ENCODE measurements at places on chromosomes 5 and 9.

- no peak for DNase-seq
These were observed 326.4 kb downstream of the TRIM32 start for GRCh38 chr9:117013440-117013995.

- DNase-seq = no peak
These were observed 103.8 kb downstream of the ANKRD55 start for GRCh38 chr5:56129288-56129687.

GRCh38 chr5:64773533-64773932, 4.8 kb downstream of the CWC27 start:
- no peak for DNase-seq

GRCh38 chr9:120893611-120894307, 16.8 kb upstream of the PHF19 start:
- DNase-seq = no peak

All from G401 (cell line).